RPMI7951 (cell line): ENCODE measurements at places on chromosomes 3 and 15. TPM values are rescaled to one million over a fixed set of nuclear protein-coding genes. Genes with fewer than 3 reads are reported as not detected.

DNA sequence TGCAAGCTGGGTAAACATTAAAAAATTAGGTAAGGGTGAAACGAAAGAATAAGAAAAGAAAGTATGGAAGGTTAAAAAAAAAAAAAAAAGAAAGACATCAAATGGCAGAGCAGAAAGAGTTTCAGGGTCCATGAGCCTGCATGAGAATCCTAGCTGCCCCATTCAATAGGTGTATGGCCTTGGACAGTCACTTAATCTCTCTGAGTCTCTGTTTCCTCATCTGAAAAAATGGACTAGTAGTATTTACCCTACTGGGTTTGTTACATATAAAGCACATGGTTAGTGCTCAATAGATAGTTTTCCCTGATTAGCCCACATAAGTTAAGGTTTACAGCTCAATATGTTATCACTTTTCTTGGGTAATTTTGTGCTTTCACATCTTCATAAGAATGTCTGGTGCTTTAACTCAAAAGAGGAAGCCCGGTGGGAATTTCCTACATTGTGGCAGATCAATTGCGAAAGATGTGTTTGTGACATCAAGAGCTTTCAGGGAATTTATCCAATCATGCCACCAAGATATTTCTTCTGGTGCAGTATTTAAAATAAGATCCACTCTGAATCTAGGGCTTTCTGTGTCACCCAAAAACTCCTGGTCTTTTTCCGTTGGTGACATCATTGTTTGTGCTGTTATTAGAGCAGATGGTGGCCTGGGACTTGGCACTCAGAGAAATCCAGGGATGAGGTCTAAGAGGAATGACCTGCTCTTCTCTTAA is 57.2 kb upstream of the UBE2E1 start:
- peak; percentile 52 for DNase-seq

DNA sequence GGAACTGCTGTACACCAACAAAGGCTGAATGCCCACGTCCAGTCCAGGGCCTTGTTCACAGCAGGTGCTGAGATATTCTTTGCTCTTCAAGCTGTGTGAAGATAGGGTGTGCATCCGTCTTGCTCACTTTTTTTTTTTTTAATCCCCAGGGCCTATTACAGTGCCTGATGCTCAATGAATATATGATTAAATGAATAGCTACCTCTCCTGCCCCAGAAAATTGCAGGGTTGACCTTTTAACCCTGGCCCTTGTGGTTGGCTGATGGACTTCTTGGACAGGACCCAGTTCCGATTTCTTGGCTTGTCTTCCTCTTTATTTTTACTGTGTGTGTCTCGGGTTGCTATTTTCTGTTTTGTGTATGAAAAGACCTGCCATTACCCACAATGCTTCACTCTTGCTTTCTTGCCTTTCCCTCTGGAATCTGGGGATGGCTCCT is 2.9 kb upstream of the FYTTD1 start:
- DNase-seq, result peak; percentile 33

DNA sequence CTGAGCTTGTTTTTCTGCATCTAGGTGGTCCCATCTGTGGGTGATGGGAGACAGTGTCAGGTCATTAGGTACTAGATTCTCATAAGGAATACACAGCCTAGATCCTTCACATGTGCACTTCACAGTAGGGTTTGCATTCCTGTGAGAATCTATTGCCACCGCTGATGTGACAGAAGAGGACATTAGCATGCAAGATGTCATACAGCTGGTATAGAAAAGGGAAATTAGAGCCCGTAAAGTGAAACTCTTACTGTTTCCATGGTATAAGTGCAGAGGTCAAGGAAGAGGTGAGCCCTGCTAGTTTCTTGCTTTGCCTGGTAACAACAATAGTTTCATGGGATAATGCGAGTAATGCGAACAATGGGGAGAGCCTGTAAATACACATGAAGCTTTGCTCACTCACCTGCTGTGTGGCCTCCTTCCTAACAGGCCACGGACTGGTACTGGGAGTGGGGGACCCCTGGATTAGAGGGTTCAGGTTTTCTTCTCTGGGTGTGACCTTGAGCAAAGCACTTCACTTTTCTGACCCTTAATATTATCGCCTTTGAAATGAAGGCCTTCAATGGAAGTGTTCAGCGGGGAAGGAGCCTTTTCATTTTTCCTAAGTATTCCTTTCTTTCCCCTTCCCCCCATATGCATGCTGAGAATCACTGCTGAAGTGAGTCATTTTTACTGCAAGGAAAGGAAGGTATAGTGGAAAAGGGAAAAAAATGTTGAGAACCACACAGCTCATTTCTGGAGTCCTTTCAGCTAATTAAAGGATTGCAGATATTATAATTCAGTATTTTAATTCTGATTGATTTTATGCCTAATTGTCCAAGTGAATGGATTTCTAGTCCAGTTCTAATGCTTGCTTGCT is 286.4 kb downstream of the UBE2E2 start:
- DNase-seq, result peak; percentile 20

DNA sequence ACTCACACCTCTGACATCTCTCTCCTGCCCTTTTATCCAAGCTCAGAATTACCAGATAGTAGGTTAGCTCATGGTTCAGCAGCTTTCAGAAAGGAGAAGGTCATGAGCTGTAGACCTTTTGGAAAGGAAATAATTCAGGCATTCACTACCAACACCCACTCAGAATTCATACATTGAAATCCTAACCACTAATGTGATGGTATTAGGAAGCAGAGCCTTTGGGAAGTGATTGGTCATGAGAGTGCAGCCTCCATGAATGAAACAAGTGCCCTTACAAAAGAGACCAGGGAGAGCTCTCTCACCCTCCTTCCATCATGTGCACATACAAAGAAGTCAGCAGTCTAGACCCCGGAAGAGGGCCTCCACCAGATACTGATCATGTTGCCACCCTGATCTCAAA is 315.8 kb upstream of the CCDC54 start:
- no peak for DNase-seq

- peak; percentile 23 for DNase-seq
Observed at GRCh38 chr3:171328419-171329082, 131.7 kb downstream of the TNIK start.

DNA sequence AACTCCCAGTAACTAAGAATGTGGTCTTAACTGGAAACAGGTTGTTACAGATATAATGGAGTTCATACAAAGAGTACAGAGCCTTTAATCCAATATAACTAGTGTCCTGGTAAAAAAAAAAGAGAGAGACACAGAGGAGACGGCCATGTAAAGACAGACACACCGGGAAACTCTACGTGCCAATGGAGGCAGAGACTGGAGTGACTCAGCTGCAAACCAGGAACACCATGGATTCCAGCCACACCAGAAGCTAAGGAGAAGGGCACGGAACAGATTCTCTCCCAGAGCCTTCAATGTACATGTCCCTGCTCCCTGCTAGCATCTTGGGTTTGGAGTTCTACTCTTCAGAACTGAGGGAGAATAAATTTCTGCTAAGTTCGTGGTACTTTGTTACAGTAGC is 4.5 kb downstream of the RNF168 start:
- DNase-seq, result peak; percentile 80

DNA sequence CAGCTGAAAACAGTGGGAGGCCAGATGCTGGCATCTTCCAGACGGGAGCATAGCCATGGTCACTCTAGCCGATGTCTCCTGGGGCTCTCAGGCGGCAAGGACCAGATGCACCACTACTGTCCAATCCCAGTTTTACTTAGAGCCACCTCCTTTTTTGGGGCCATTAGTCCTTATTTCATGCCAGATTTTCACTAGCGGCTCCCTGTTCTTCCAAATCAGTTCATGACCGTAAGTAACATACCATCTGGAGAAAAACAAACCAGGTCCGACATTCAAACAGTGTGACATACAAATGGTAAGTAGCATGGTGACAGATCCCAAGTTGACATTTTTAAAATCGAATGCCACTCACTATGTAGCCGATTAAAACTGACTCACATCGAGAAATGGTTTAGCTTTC is 4.1 kb upstream of the MAP6D1 start:
- no peak for DNase-seq

DNA sequence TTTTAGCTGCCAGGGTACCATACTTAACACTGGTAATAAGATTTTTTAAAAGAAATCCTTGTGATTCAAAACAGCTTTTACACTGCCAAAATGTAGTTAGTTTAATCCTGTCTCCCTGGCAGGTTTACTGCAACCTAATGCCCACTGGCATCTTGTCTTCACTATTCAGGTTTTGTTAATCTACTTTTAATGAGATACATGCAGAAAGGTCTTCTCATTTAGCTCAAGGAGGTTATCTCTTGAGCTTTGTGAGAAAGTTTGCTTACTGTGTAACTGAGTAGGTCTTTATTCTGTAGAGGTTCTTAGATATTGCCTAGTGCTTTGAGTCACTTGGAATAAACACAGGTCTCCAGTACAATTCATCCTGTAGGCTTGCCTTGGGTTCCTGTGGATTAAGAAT is 110.7 kb downstream of the PIK3R4 start:
- no peak for DNase-seq

- DNase-seq, result peak; percentile 61
Observed at GRCh38 chr15:63599401-63600000, 2.3 kb downstream of the FBXL22 start.

- DNase-seq, result peak; percentile 95
Observed at GRCh38 chr3:14415501-14415900, 13.1 kb downstream of the SLC6A6 start.

DNA sequence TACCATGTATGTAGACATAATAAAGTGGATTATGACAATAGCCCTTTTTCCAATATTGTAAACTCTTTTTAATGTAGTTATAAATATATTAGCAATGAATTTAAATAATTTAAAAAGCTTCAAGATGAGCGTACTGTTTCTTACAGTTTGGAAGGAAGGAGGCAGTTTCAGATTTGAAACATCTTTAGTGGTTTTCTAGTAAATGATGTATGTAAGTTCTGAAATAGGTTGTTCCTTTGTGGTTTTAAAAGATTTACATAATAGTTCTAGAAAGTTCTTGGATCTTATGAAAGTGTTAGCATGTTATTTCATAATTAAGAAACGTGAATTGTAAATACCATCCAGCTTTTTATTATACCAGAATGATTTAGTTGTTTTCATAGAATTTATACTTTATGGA is 16.0 kb downstream of the DNAJC19 start:
- DNase-seq, result no peak

GRCh38 chr15:99447497-99448371 is 118.0 kb upstream of the MEF2A start:
- DNase-seq, result no peak

- no peak for DNase-seq
Observed at GRCh38 chr3:181358060-181358459, 353.7 kb upstream of the SOX2 start.

- peak; percentile 53 for DNase-seq
Observed at GRCh38 chr3:40915346-40915865, 283.9 kb upstream of the CTNNB1 start.

- DNase-seq, result peak; percentile 17
Observed at GRCh38 chr15:42348083-42348482, 11.2 kb upstream of the CAPN3 start.

DPPA2 gene
- total RNA-seq, result not detected in 2 replicates

TIGIT gene
- total RNA-seq, result not detected in 2 replicates

TMEM108 gene
- 0.12 and 0.39 TPM in 2 replicates for total RNA-seq

TNNC1 gene
- not detected in 2 replicates for total RNA-seq

C3orf22 gene
- not detected in 2 replicates for total RNA-seq

TLR9 gene
- total RNA-seq, result not detected in 2 replicates

CHL1 gene
- 0.10 and 0.12 TPM in 2 replicates for total RNA-seq

KNG1 gene
- not detected in 2 replicates for total RNA-seq

MYZAP gene
- 0.24 and 0.29 TPM in 2 replicates for total RNA-seq

ACAN gene
- total RNA-seq, result 0.78 and 0.96 TPM in 2 replicates

AP3B2 gene
- total RNA-seq, result 1.4 and 1.7 TPM in 2 replicates

DNAJC17 gene
- 36.3 and 36.9 TPM in 2 replicates for total RNA-seq

MAP1A gene
- 1.6 and 2.4 TPM in 2 replicates for total RNA-seq

MEGF11 gene
- not detected in 2 replicates for total RNA-seq

FAIM gene
- 47.0 and 48.6 TPM in 2 replicates for total RNA-seq

FAM107A gene
- total RNA-seq, result not detected in 2 replicates

ETFA gene
- 216 and 236 TPM in 2 replicates for total RNA-seq

C2CD4A gene
- not detected in 2 replicates for total RNA-seq
